ENCODE measurements at places on chromosomes 5 and 9.

DNA sequence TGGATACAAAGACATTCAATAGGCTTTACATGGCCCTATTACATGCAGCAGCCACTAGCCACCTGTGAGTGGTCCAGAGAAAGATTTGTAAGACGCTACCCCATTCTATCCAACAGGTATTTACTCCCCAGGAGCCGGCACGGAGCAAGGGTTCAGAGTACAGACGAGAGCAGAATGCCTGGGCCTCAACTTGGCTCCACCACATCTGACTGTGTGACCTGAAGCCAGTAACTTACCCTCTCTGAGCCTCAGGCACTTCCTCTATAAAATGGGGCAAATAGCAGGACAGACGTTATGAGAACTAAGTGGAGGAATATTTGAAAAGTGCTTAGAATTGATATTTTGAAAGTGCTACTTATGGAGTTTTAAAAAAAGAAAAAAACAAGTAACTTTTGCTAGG is 100.0 kb downstream of the TLE1 start:
- no peak for DNase-seq

DNA sequence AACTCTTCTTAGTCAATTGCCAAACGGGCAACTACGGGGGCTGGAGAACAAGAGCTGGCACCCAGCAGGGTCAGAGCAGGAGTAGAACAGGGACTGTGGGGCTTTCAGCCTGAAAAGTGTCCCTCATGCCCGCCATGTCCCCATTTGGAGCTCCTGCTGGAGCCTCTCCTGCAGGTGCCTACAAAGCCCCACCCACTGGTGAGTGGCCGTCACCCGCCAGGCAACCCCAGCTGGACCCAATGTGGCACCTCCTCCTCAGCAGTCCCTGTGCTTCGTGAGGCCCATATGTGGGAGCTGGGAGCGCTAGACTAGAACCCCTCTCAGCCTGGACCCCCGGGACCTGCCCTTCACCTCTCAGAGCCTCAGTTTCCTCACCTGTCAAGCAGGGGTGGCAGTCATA is 40.9 kb downstream of the VAV2 start:
- no peak for DNase-seq

DNA sequence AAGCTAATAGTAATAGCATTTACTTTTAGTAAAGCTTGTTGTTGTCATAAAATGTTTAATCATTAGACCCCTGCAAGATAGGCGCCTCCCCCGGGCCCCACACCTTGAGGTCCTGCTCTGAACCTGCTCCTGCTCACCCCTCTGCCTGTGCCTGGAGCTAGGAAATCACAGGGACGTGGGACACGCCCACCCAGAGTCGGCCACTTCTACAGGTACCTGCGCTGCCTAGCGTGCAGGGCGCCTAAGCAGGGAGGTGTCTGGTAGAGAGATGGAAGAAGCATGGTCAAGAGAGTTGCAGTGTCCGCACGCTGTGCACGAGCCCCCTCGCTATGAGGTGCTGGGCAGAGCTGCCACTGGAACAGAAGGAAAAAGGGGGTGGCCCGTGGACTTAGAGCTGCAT is 52.6 kb downstream of the HINT1 start:
- no peak for DNase-seq

DNA sequence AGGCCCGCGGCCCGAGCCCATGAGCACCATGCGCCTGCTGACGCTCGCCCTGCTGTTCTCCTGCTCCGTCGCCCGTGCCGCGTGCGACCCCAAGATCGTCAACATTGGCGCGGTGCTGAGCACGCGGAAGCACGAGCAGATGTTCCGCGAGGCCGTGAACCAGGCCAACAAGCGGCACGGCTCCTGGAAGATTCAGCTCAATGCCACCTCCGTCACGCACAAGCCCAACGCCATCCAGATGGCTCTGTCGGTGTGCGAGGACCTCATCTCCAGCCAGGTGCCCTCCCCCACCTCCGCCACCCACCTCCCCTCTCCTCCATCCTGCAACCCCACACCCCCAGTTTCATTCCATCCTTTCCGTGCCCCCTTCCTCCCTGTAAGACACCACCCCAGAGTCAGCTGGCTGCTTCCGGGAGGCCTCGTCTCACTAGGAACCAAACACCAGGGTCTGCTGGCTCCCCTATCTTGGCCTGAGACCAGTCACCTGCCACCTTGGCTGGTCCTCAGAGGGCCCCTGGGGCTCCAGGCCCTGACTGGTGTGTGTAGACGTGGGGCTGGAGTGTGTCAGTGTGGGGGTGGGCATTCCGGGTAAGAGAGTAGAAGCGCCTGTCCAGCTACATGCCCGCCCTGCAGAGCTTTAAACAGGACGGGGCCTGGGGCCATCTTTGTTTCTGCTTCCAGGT is 655 bp downstream of the GRIN1 start:
- no peak for DNase-seq

DNA sequence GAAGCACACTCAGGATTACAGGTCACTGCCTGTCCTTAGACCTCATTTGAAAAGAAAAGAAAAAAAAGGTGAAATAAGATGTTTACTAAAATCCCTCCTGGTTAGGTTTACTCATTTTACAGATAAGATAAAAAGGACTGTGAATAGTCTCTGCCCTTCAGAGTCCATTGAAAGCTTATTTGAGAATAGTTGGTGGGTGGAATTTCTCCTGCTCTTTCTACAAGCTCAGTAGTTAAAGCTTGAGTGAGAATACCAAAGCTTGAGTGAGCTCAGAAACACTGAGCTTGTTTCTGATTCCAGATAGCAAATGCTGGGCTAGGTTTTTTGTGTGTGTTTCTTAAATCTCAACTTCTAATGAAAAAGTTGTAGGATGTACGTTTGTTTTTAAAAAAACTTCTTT is 106.7 kb downstream of the SLF1 start:
- no peak for DNase-seq

DNA sequence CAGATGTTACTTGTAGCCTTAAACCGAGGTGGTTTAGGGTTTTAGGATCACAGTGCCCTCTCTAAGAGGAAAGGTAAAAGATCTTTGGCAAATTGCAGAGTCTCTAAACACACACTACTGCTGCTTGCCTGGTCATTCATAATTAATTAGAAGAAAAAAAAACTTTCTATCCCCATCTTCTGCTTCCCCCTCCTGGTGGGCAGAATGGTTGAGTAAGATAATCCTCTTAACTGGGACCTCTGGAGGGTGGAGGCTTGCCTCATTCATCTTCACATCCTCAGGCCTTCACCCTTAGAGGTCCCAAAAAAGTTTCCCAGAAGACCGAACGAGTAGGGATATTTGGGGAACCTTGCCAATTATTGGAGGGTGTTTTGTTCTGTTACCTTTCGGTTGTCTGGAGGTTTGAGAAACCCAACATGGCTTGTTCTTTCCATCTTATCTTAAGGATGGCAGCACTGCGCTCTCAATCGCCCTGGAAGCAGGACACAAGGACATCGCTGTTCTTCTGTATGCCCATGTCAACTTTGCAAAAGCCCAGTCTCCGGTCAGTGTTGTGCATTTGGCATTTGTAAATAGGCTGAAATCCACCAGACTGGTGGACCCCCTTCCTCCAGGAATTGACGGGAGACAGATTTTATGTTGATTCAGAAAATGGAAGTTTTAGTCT is 97.3 kb upstream of the DMRT1 start:
- DNase-seq = no peak

- DNase-seq = peak; percentile 24
These were observed 134.8 kb downstream of the KCNIP1 start for GRCh38 chr5:170638454-170639220.

DNA sequence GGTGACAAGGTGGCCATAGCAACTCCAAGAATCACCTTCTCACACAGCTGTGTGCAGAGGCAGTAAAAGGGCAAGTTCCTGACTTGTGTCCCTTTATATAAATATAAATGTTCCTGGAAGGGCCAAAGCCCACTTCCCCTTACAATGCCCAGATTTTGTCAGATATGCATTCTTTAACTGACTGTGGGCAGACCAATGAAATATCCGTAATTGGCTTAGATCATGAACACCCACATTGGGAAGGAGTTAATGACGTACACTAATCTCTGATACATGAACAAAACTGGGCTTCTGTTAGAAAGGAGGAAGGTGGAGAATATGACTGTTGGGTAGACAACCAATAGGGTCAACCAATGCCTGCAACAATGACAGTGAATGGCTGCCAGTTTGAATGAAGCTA is 397.2 kb upstream of the CLINT1 start:
- no peak for DNase-seq

- no peak for DNase-seq
These were observed 188.3 kb upstream of the NMUR2 start for GRCh38 chr5:152593388-152593787.

DNA sequence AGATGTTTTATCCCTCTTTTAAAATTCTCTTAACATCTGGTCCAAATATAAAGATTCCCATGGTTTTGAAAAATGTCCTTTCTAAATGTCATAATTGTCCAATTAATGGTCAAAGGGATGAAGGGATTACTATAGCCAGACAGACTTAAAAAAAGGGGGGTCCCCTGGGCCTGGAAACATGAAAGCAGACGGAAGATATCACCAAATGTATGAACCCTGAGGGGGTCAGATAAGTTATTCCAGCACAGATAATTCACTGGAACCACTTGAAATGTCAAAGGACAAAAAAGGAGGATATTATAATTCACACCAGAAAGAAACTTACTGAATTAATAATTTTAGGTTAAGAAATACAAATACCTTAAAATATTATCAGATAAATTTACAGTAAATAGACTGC is 155.8 kb downstream of the SEMA5A start:
- no peak for DNase-seq

GRCh38 chr5:77133061-77133758 is 46.1 kb upstream of the ZBED3 start:
- DNase-seq = no peak

DNA sequence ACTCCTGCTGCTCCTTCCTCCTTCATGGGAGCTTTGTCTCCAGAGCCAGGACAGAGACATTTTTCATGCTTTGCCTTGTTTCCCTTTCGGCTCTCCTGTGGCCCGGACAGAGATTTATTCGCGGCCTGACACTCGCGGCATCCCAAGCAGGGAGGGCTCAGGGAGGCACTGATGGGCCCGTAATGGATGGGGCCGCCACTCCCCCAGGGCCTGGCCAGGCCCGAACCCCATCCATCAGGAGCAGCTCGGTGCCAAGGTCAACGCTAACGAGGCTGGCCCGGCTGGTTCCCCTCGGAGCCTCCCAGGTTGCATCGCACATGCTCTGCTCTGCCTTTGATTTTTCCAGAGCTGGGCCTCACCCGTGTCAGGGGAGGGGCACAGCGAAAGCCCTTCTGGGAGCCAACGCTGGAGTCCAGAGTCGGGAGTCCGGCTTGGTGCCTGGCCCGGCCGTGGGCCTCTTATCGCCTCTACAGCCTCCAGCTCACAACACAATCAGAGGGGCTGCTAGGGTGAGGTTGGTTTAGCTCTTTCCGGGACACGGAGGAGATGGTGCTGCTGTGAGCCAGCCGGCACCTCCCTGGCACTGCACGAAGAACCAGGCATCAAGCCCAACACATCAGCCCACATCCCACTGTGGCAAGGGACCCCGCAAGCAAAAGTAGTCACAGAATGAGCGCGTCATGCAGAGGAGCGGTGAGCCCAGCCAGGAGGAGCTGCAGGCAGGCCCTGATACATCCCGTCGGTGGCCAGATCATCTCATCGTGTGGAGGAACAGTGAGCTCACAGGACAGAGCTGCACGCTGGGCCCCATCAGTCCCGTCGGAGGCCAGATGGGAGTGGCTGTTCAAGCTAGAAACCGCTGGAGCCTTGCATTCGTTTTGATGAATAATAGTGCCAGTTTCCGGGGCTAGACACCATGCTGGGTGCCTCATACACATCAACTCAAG is 72.2 kb upstream of the BARHL1 start:
- DNase-seq = no peak

- DNase-seq = no peak
These were observed 156.4 kb downstream of the EDIL3 start for GRCh38 chr5:84228266-84228665.

DNA sequence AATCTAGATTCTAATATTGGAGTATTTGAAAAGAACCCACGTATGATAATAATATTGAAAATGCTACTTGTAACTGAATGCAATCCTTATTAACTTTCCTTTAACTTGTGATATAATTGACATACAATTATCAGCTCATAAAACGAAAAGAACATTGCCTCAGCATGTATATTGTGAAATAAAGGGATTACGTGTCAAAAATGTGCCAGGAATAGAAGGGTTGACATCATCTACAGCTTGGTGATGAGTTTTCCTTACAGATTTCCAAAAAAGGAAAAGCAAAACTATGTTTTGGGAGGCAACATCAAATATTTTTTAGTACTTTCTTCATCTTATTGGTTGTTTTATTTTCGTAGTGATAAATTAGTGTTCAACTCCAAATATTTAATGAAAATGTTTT is 266.0 kb upstream of the PTGER4 start:
- DNase-seq = no peak

GRCh38 chr5:88474574-88474973 is 205.9 kb upstream of the TMEM161B start:
- no peak for DNase-seq

GRCh38 chr5:77842243-77842642 is 66.1 kb upstream of the TBCA start:
- DNase-seq = no peak

DNA sequence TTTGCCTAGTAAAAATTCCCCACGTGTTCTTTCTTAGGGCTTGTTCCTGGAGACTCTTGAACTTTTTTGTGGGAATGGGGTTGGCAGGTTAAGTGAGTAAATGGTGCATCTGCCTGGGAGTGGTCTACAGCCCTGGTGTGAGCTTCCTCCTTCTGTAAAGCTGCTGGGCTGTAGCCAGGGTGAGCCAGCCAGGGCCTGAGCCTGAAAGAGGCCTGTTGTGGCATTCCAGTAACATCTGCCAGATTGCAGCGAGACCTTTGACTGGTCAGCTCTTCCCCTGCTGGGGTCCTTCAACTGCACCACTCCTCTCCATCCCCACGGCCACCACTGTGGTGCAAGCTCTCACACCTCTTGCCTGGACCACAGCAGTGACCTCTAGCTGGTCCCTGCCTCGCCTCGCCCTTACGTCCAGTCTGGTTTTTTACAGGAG is 47.5 kb downstream of the SLC22A5 start:
- DNase-seq = no peak

GRCh38 chr5:159098603-159099436 is 896 bp downstream of the EBF1 start:
- no peak for DNase-seq
